ENCODE measurements at places on chromosomes 5 and 9.

- DNase-seq = no peak
These were observed 29.8 kb downstream of the CD274 start for GRCh38 chr9:5479994-5480694.

DNA sequence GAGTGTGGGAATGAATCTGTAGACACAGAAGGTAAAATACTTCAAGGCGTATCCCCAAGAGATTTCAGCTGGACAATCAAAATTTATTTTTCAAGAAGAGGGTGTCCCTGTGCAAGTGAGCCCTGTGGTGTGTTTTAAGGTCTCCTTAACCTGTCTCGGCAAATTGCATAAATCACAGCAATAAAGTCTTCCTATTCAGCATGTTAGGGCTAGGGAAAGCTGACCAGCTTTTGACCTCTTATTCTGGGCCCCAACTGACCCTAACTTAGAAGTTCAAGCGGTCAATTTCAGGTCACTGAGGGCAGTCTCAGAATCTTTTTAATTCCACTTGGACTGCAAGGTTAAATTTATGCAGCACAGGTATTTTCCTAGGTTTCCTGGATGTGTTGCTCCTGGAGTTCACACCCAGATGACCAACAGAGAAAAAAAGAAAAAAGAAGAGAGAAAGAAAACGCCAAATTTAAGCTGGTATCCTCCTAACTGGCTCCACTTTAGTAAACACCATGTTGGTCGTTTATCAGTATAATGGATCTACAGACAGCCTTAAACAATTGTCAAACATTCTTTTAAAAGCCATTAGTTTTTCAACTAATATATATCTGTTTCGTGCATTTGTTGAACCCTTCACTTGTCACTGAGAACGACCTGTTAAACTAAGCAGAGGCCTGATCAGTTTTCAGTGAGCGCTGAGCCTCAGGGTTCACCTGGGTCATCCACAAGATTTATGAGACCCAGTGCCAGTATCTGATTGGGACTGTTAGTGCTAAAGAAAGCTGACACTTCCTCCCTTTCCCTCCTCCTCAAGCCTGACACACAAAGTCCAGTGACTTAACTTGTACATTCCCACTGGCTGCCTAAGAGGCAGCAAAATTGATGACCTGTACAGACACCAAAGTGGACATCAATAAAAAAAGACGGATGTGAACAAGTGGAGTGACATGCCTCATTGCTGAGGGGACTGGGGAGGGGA is 546.1 kb downstream of the NR2F1-AS1 start:
- DNase-seq = peak; percentile 16

GRCh38 chr5:177538876-177539275 is 15.5 kb downstream of the FAM193B start:
- no peak for DNase-seq

GRCh38 chr5:55763746-55764420 is 26.0 kb downstream of the DDX4 start:
- no peak for DNase-seq

DNA sequence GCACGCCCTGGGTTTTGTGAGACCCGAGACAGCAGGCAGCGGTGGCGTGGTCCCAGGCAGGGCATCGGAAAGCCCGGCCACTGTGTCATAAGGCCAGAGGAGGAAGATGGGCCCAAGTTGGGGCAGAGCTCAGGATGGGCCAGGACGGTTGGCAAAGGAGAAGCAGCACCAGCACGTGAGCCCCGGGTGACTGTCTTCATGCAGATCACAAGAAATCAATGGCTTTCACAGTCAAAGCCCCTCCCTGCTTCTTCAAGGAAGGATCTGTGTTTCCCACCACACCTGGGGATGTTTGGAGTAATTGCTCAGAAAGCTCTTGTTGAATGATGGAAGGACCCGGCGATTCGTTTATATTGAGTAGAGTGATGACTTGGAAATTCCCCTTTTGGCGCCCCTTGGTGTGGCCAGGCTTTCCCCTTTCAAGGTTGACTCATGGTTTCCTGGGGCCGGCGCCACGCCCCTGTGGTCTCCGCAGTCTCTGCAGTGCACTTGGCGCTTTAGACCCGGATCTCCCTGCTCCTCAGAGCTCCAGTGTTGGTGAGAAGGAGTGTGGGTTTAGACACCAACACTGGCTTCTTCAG is 52.1 kb downstream of the IL31RA start:
- no peak for DNase-seq

DNA sequence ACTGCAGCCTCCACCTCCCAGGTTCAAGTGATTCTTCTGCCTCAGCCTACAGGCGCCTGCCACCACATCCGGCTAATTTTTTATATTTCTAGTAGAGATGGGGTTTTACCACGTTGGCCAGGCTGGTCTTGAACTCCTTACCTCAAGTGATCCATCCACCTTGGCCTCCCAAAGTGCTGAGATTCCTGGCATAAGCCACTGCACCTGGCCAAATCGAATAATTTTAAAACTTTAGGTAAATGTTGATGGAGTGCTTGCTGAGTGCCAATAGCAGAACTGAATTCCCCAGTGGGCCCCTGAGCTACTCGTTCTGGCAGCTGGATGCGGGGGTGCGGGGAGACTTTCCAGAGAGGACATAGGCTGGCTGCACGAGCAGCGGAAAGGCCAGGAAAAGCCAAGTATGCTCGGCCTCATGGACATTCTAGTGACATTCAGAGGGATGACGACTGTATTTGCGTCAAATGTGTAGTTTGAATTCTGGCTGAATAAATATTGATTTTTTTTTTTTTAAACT is 16.8 kb downstream of the TRAF2 start:
- DNase-seq = no peak

DNA sequence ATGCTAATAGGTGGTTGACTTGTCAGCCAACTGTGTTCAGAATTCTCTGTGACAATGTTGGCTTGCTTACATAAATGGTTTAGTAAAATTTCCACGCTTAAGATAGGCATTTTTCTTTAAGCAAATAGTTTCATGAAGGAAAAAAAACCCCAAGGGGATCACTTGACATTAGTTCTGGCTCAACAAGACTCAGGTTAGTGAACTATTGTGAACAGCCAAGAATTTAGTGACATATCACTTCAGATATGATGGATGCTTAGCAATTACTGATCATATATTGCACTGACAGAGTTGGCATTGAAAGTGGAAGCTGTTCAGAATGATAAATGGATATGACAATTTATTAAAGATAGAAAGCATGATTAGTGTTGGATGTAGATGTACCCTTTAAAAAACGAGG is 218.5 kb downstream of the TMEM232 start:
- no peak for DNase-seq

DNA sequence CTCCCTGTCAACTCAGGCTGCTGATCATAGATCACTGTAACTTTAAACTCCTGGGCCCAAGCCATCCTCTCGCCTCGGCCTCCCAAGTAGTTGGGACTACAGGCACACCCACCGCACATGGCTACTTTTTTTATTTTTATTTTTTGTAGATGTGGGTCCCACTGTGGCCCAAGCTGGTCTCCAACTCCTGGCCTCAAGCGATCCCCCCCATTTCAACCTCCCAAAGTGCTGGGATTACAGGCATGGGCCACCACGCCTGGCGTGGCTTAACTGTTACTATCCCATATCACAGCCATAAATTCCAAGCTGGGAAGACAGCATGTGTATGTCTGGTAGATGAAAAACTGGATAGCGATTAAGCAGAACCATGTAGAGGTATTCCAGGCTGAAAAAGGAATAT is 1.0 kb downstream of the HDAC3 start:
- DNase-seq = no peak

GRCh38 chr5:159459951-159460538 is 129.8 kb upstream of the IL12B start:
- DNase-seq = no peak

DNA sequence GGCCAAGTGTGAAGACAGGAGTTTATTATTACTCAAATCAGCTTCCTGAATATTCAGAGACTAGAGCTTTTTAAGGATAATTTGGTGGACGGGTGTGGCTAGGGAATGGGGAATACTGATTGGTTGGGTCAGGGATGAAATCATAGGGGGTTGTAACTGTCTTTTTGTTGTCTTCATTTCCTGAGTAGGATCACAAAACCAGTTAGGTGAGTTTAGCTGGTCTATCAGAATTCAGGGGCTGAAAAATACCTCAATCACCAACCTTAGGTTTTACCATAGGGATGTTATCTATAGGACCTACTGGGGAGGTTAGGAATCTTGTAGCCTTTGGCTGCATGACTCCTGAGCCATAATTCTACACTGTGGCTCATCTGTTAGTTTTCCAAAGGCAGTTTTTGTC is 235.8 kb downstream of the YTHDC2 start:
- no peak for DNase-seq

- DNase-seq = no peak
These were observed 103.1 kb downstream of the ATG10 start for GRCh38 chr5:82074950-82075349.

DNA sequence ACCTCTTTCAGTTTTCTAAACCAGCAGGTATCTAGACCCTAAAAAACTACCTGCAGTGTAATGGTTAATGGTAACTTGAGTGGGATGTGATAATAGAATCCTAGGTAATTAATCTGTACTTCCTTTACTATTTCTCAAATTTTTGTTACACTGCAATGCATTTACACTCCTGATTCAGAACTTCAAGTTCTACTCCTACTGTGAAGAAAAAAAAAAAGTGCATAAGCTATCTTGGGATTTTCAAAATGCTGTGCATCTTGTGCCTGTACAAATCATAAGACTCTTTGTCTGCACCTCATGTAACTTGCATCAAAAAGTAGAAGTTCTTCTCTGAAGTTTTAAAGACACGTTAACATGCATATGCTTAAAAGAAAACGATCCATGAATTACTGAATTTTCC is 554.1 kb downstream of the CETN3 start:
- DNase-seq = no peak

- DNase-seq = no peak
These were observed 41.4 kb downstream of the FAM78A start for GRCh38 chr9:131234799-131235479.

Measured in retinal pigment epithelial cell (primary cell).